Esophagus muscularis mucosa (tissue), 4 donors: ENCODE measurements at places on chromosomes 2 and 18. TPM values are rescaled to one million over a fixed set of nuclear protein-coding genes. Genes with fewer than 3 reads are reported as not detected.

The SYT4 gene
- total RNA-seq, result 1.2 TPM

The LRPPRC gene
- 41.9 TPM for total RNA-seq

The SRD5A2 gene
- not detected for total RNA-seq

The STPG4 gene
- not detected for total RNA-seq

The OLA1 gene
- total RNA-seq, result 62.7 TPM

The BOD1L2 gene
- not detected for total RNA-seq

The TRIB2 gene
- total RNA-seq, result 46.2 TPM

The XDH gene
- not detected for total RNA-seq

The LAMA1 gene
- total RNA-seq, result 0.42 TPM

The ZSWIM2 gene
- total RNA-seq, result not detected

The PLCL1 gene
- 86.2 TPM for total RNA-seq

The PSD4 gene
- 3.1 TPM for total RNA-seq

The IGFBP2 gene
- total RNA-seq, result 195 TPM

The SAG gene
- total RNA-seq, result not detected

The PCARE gene
- total RNA-seq, result not detected

The NMUR1 gene
- total RNA-seq, result 5.4 TPM

The ZC3H6 gene
- total RNA-seq, result 12.8 TPM

The COLEC11 gene
- 19.1 TPM for total RNA-seq

The ASPRV1 gene
- 1.7 TPM for total RNA-seq

The COL6A3 gene
- total RNA-seq, result 350 TPM

The DNER gene
- total RNA-seq, result 4.9 TPM

The IL37 gene
- not detected for total RNA-seq

The INHA gene
- total RNA-seq, result not detected

The CNTNAP5 gene
- total RNA-seq, result not detected

The LYPD1 gene
- not detected for total RNA-seq

The CD28 gene
- 0.23 TPM for total RNA-seq

The ELOA2 gene
- not detected for total RNA-seq

The AKAIN1 gene
- not detected for total RNA-seq

The FKBP7 gene
- total RNA-seq, result 13.3 TPM

The MROH2A gene
- total RNA-seq, result not detected

The SFTPB gene
- total RNA-seq, result 119 TPM

The SLC9A2 gene
- total RNA-seq, result not detected

The POTEJ gene
- not detected for total RNA-seq

The THSD7B gene
- total RNA-seq, result 0.29 TPM

The PSMA8 gene
- total RNA-seq, result not detected

The ILKAP gene
- 36.0 TPM for total RNA-seq

The RBFA gene
- 22.0 TPM for total RNA-seq

The VWC2L gene
- total RNA-seq, result not detected

The NCL gene
- total RNA-seq, result 131 TPM

The MEIS1 gene
- 146 TPM for total RNA-seq

The CYRIA gene
- 10.8 TPM for total RNA-seq

The SPP2 gene
- total RNA-seq, result not detected

The MC2R gene
- not detected for total RNA-seq

The GPR45 gene
- total RNA-seq, result not detected

The RBM43 gene
- 8.3 TPM for total RNA-seq
